Foreskin keratinocyte (primary cell): ENCODE measurements at places on chromosomes 1 and 21.

DNA sequence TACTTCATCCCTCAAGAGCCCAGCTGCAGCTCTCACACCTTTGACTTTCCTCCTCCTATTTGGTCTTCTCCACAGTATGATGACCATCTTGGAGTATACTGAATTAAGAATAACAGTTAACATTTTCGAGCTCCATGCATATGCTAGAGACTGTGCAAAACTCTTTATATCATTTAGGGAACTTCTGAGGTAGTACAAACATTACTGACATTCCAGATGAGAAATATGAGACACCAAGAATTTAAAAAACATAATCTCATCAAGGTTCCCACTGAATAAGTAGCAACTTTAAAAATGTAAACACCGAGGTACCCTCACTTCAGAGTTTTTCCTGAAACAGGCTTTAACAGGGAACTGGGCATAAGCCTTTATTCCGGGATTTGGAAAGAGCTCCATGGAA, 22.7 kb downstream of the FMO3 start:
- no peak for DNase-seq

- DNase-seq = no peak
Measured at GRCh38 chr1:106681939-106682522, 374.4 kb upstream of the PRMT6 start.

- DNase-seq = no peak
Measured at GRCh38 chr1:155964193-155964592, 14.2 kb downstream of the ARHGEF2 start.

GRCh38 chr1:181089017-181089675, 646 bp downstream of the IER5 start:
- DNase-seq = no peak

DNA sequence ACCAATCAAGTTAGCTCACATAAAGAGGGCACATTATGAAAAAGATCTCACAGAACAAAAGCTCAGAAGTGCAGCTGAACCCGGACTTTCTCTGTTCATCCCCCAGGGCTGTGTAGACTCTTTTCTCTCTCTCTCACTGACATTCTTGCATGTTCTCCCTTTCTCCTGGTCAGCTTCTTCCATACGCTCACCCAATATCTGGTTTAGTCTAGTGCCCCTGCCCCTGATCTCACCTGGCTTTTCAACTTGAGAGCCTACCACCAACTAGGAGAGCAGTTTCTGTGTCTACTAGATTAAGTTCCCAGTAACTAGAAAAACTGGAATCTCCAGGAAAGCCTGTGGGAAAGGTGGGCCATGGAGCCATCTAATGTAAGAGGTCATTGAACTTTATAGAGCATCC, 126.9 kb upstream of the GRIK3 start:
- DNase-seq = no peak

DNA sequence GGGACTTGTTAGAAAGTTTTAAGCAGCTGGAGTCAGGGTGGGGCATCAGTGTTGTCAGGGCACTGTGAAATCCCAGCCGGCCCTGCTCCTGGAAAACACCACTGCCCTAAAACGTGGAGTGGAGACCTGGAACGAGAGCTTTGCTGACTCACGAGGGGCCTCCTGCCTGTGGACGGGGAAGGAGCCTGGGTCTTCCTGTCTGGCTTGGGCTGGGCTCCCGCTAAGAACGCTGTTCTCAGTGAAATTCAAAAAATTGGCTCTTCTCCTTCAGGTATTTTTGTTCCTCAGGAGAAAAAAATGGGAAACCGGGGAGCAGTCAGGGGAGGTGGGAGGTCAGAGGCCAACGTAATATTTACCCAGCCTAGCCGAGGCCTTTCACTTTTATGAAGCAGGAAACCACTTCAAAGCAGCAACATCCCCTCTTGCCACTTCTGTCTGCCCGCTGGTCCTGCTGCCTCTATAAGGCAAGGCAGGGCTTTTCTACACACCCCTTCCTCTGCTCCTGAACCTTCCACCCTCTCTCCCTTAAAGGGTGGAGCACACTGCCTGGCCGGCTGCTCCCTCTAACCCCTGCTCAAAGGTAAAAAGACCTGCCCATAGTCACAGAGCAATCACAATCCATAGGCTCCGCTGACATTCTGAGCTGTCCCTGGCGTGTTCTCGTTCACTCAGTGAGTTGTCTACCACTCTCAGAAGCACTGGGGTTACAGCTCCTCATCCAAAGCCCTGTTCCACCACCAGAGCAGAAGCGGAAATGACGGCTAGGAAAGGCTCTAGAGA, 8.0 kb downstream of the PLXNA2 start:
- DNase-seq = no peak

DNA sequence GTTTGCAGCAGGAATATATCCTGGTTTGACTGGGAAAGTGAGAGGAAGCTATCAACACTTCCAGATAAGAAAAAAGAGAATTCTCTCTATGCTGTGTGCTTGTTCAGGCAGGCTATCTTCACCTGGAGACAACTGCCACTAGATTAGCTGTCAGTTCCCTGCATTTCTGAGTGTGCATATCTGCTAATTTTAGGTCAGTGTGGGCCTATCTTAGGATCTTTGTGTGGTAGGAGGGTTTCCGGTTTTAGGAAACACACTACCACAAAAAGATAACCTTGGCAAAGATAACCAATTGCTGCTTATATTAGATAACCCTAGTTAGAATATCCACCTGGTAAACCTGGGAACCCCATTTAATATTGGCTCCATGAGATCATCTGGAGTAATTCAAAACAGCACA, 22.5 kb upstream of the GBP5 start:
- no peak for DNase-seq

DNA sequence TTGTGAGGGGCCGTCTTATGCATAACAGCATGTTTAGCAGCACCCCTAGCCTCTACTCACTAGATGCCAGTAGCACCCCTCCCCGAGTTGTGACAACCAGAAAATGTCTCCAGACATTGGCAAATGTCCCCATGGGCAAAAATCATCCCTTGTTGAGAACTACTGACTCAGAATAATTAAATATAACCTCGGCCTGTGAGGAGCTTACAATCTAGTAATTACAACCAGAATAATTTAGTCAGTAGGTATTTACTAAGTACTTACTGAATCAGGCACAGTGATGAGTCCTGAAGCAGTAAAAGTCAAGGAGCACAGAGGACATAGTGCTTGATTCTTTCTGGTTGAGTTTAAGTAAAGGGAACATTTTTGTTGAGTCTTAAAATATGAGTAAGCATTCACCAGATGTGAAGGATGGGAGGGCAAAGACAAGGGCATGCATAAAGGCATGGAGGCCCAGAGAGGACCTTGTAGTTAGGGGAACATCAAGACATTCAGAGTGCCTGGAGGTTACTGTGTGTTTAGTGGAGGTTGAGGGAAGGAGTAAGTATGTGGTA, 44.1 kb upstream of the KCNQ4 start:
- DNase-seq = no peak

- DNase-seq = peak; percentile 62
Measured at GRCh38 chr21:31659536-31660258, at the start of gene SOD1. SOD1 (plus strand) TSS chr21:31659693; CDS start chr21:31659770, 77 bp downstream.

DNA sequence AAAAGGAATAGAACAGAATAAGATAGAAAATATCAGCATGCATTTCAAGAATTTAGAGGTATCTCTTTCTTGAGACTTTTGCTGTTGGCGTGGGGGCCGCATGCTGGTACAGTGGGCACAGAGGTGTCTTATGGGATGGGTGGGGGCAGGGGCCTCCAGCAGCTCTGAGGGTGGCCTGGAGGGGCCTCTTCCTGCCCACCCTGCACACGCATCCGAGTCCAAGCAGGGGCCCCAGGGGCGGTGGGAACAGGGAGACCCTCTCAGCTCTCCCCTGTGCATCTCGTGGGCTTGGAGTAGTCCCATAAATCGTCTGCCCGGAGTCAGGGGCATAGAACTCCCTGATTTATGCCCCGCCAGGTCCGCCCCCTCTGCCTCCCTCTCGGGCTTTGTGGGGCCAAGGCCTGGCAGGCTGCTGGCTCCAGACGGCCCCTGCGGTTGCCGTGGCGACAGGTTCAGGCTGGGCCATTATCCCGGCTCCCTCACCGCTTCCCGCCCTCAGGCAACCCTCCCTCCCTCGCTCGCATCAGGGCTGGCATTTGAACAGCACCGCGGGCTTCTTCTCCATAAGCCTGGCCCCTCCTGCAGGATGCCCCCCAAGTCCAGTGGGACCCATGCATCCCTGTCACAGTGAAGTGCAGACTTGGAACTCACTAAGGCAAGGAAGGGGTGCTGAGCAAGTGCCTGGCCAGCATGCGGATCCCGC, 133.2 kb upstream of the ZBTB40 start:
- DNase-seq = no peak
